LHCN-M2 (cell line): ENCODE measurements at places on chromosomes 6 and 20.

DNA sequence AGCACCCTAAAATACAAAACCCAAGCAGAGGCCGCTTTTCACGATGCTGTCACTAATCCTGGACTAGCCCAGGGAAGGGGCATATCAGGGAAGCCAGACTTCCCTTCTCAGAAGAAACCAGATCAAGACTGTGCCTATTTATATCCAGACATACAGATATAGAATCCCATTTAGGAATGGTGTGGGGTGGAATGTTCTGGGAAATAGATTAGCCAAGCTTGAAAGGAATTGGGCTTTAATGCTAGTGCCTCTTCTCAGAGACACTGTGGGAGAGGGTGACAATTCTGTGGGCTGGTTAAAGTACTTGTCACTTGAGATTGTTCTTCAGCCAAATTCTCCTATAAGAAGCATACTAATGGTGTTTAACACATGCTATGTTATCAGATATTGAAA is 45.5 kb downstream of the SNAP25 start:
- DNase-seq, result no peak

- DNase-seq, result no peak
These were observed 269.3 kb downstream of the ZFAND3 start for GRCh38 chr6:38088829-38089228.

GRCh38 chr20:49320460-49320859 is 42.6 kb upstream of the ZNFX1 start:
- DNase-seq, result peak; percentile 54

GRCh38 chr6:28814032-28814976 is 109.5 kb downstream of the TRIM27 start:
- DNase-seq, result no peak

GRCh38 chr6:159151266-159151855 is 17.8 kb upstream of the FNDC1 start:
- peak; percentile 42 for DNase-seq

GRCh38 chr6:138601128-138601527 is 101.8 kb upstream of the NHSL1 start:
- peak; percentile 94 for DNase-seq

DNA sequence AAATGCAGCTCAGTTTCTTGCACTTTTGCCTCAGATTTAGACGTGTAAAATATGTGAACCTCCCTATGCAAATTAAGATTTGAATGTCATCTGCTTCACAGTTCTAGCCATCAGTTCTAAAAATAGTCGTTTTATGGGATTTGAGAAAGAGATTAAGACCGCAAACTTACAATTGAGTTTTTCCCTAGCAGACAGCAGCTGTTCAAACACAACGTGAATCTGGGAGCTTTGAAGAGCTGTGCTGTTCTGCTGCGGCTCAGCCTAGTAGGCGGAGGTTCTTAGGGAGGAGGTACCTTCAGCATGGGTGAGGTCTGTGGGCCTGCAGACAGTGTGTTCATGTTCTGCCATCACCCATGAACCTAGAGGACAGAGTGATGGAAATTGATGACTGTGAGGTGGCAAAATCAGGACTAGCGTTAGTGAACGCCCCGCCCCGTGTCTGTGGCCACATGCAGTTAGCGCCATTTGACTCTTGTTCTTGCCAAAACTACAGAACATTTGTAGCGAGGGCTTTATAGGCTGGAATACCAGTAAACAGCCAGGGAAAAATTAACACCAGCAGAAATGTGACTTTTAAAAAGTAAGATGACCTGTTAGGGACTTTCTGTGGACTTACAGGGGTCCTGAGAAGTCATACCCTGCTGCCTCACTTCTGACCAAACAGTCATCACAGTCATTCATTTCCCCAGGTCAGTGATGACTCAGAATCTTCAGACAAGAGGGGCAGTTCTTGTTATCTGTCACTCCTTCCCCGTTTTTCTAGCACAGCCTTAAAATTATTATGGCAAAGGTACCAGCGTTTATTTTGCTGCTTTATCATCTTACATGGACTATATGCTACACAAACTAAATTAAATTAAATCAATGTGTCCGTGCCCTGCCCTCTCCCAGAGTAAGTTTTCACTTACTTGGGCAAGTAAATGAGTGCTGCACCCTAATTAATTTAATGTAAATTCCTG is 84.3 kb upstream of the TMEM181 start:
- DNase-seq, result peak; percentile 99

GRCh38 chr6:51965222-51965801 is 122.1 kb downstream of the PKHD1 start:
- no peak for DNase-seq

DNA sequence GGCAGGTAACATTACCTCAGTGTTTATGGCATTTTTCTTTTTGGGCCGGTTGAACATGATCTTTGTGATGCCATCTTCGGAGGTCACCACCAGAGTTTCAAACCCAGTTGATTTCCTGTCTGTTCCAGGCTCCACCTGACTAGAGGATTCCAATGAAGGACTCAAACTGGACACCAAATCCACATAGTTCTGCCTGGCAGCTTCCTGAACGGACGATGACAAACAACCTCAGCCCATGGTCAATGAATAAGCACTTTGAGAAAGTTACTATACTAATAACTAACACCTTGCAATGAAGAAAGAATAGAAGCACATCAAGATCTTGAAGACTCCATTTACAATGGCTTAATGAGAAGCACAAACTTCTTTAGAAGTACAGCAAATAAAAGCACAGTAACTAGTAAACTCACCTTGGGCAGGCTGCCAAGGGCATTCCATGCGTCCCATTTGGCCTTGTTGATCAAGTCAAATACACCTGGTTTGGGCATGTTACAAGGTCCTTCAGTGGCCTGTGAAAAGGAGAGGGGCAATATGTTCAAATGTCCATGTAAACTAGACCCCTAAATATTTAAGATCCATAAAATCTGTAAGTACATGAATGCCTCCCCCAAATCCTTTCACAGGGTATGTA is 4.9 kb downstream of the ECI2 start:
- no peak for DNase-seq

GRCh38 chr6:56475736-56476457 is 166.8 kb downstream of the DST start:
- peak; percentile 35 for DNase-seq

DNA sequence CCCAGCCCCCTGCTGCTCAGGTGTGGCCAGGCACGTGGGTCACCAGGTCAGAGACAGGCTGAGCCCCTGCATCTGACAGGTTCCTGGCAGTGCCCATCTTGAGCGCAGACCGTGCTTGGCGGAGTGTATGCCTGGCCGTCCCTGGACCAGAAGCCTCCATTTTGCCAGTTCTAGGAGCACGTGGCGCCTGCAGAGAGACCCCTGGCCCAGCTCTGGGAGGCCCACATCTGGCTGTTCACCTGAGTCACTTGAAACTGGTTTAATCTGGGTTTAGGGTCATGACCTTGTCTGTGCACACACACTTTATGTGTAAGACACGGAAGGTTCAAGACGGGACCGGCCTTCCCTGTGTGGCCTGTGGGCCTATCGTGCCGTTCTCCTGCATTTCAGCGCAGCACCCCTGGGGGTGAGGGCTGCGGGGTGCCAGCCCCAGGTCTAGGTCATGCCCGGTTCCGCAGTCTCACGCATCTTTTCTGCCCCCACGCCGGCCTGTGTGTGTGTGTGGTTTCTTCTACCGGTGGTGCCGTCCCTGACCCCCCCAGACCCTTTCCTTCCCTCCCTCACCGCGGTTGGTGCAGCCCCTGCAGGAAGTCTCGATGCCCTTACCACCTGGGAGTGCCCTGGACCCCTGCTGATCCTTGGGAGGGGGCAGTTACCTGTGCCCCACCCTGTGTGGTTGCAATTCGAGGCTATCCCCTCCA is 14.0 kb downstream of the SS18L1 start:
- DNase-seq, result no peak

DNA sequence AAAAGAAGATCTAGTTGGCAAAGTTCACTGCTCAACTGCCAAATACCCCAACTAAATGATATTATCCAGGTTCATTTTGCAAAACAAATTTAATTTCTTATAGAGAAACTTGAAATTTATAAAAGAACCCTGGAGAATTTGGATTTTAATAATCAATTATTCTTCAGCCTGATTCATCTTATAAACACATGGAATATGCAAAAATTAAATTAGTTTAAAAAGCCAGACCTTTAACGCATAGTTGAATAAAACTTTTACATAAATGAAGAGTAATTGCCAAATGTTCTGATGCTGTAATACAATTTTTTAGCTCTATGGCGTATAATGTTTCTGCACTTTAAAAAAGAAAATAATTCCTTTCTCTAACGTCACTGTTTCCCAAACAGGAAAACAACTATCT is 33.2 kb upstream of the ANKRD60 start:
- no peak for DNase-seq

GRCh38 chr6:100538086-100538485 is 73.4 kb upstream of the SIM1 start:
- DNase-seq, result peak; percentile 39

DNA sequence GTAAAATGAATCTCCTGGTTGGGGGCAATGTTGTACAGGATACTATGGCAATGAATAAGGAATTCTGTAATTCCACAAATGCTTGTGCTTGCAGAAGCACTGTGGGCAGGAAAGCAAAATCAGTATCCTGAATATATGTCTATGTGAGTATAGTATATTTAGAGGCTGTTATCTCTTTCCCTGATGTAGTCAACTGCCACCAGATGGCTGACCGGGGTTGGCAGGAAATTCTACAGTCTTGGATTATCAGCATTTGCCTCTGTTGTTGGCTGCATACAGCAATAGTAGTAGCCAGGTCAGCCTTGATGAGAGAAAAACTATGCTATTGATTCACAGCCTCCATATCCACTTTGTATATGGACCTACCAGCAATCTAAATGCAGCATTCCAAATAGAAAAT is 425.1 kb upstream of the JAG1 start:
- no peak for DNase-seq

GRCh38 chr6:73667798-73668197 is 14.0 kb upstream of the SLC17A5 start:
- DNase-seq, result no peak

GRCh38 chr6:88914180-88914579 is 49.2 kb downstream of the RNGTT start:
- peak; percentile 3 for DNase-seq

- no peak for DNase-seq
These were observed 40.6 kb downstream of the HECA start for GRCh38 chr6:139175389-139175948.

DNA sequence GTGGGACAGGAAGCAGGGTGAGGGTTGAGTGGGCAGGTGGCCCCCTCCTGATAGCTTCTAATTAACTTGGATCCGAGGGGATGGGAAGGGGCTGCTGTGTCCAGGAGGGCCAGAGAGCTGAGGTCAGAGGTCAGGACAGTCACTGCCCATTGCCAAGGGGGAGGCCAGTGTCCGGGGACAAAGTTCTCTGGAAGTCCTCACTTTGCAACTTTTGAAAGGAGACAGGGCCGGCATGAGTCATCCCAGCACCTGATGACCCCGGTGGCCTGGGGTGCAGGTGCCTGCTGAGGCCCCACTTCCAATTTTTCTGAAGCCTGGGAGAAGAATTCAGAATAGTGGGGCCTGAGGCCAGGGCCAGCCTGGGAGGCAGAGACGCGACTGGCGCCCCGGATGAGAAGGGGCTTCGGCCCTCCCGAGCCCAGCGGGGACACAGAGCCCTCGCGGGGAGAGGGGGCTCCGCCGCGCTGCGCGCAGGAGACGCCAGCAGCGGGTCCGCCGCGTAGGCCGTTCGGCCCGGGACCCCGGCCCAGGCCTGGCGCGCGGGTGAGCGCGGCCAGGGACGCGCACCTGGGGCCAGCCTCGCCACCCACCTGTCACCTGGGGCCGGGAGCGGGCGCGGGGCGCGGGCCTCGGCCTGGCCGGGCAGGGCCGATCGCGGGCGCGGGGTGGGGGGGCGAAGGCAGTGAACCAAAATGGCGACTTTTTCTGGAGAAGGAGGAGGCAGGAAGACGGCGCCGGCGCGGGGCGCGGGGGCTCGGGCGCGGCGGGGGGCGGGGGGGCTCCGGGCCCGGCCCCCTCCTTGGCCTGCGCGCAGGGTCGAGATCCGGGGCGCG is 586 bp downstream of the ZNF512B start:
- DNase-seq, result no peak

DNA sequence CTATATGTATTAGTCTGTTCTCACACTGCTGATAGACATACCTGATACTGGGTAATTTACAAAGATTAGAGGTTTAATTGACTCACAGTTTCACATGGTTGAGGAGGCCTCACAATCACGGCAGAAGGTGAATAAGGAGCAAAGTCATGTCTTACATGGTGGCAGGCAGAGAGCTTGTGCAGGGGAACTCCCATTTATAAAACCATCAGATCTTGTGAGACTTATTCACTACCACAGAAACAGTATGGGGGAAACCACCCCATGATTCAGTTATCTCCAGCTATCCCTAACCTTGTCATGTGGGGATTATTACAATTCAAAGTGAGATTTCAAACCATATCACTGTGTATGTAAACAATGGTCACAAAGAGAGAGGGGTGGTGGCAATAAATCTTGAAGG is 6.6 kb downstream of the CST8 start:
- no peak for DNase-seq

GRCh38 chr20:400454-401275 is 7.4 kb upstream of the RBCK1 start:
- no peak for DNase-seq

GRCh38 chr6:20416567-20417345 is 15.1 kb downstream of the E2F3 start:
- DNase-seq, result no peak

- DNase-seq, result peak; percentile 21
These were observed 1347.5 kb upstream of the ADGRB3 start for GRCh38 chr6:67287566-67287965.

- no peak for DNase-seq
These were observed 9.9 kb downstream of the MAFB start for GRCh38 chr20:40679184-40679583.

DNA sequence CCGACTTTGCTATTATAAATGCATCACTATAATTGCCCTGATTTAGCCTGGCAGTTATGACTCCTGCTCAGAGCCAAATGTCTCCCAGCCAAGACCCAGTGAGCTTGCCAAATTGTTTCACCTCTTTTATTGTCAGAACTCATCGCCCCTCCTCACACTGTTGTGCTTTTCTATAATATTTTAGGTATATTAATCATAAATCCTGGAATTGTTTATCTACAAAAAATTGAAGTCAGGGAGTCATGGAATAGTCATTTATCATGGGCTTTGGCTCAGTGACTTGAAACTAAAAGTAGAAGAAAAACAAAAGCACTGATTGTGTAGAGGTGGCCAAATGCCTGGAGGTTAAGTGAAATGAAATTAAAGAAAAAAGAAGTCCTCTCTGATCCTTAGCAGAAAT is 85.6 kb downstream of the PFDN4 start:
- DNase-seq, result no peak

DNA sequence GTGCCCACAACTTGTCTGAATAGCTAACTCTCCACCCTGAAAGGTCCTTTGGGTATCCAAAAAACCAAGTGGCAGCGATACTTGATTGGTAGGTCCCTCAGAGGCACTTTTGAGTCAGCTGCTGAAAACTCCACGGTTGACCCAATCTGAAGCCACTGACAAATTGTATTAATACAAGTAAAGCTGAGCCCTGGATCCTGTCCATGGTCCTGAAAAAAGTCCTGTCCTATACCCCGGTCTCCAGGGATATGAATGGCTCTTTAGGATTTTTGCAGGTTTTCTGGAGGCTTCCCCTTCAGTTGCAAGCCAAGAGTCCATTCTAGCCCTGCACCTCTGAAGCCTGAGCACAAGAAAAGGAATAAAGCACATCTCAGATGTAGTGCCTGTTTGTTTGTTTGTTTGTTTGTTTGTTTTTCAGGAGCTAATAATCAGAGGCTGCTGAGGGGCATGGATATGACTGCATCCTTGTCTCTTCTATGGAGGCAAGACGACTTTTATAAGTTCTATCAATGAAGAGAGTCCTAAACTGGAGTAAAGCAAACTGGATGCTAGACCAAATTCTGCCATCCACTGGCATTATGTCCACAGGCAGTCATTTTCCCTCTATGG is 1.7 kb upstream of the SLC12A5 start:
- peak; percentile 60 for DNase-seq
